Stimulated activated CD4-positive, alpha-beta T cell treated with anti-CD3 and anti-CD28 coated beads, Interleukin-15, amount 100 ng/mL, for 24 hours (primary cell): ENCODE measurements at places on chromosomes 13 and 19.

DNA sequence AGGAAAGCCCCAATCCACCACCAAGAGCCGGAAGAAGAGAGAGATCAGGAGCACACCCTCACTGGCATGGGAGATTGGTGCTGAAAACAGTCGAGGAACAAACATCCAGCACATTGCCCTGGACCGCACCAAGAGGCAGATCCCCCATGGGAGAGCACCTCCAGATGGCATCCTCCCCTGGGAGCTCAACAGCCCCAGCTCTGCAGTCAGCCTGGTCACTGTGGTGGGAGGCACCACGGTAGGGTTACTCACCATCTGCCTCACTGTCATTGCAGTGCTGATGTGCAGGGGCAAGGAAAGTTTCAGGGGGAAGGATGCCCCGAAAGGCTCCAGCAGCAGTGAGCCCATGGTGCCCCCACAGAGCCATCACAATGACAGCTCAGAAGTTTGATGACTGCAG is 110.2 kb downstream of the STOML3 start:
- DNase-seq = no peak

DNA sequence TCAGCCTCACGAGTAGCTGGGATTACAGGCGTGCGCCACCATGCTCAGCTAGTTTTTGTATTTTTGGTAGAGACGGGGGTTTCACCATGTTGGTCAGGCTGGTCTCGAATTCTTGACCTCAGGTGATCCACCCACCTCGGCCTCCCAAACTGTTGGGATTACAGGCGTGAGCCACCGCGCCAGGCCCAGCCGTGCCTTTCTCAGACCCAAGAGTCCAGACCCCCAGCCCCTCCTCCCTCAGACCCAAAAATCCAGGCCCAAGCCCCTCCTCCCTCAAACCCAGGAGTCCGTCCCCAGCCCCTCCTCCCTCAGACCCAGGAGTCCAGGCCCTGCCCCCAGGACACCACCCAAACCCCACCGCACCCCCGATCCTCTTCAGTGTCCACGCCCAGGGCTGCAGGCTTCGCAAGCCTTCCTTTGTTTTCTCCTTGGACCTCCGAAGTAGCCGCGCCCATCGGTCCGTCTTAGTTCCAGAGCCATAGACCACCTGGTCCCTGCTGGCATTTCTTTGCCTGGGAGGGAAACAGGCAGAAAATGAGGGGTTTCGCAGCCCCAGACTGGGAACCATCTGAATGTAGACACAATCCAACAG is 3.7 kb downstream of the TMC4 start:
- no peak for DNase-seq

GRCh38 chr19:39542206-39542605 is 2.2 kb upstream of the EID2 start:
- no peak for DNase-seq

DNA sequence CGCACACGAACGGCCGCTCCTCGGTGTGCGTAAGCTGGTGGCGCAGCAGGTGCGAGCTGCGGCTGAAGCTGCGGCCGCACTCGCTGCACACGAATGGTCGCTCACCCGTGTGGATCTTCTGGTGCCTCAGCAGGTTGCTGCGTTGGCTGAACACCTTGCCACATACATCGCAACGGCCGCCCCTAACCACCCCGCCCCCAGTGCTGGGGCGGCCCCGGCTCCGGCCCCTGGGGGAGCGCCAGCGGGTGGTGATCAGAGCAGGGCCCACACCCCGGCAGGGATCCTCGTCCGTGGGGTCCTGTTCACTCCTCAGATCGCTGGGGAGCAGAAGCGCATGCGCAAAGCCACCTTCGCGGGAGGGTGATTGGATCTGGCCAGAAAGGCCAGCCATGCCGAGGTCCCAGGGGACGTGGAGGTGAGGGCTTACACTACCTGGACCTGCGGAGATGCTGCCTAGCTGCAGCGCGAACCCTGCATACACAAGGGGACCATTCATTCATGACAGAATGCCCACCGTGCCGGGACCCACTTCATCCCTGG is 4.7 kb upstream of the UBE2M start:
- DNase-seq = peak; percentile 60

GRCh38 chr19:29320086-29320485 is 107.1 kb upstream of the UQCRFS1 start:
- DNase-seq = no peak
